ENCODE measurements at places on chromosomes 3 and 15.
A peak's percentile ranks its signal among the peaks of the same experiment; 100 is the strongest.

DNA sequence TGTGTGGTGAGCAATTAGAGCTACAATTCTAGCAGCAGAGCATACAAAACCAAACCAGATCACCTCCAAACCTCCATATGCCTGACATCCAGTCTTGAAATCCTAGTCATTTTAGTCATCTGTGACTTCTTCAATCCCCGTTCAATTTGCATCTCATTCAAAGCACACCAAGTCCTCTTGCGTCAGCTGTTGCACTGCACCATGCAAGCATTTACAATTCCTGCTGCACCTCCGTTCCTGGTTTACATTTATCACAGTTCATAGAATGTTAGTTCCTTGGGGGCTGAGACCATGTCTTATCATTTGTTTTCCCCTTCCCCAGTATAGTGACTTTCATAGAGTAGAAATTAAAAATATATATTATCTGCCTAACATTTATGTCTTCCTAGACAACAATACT lies 116.9 kb downstream of the BDH1 start:
- no peak for DNase-seq

- no peak for DNase-seq
Measured at GRCh38 chr3:190722181-190722905, 140.2 kb downstream of the GMNC start.

DNA sequence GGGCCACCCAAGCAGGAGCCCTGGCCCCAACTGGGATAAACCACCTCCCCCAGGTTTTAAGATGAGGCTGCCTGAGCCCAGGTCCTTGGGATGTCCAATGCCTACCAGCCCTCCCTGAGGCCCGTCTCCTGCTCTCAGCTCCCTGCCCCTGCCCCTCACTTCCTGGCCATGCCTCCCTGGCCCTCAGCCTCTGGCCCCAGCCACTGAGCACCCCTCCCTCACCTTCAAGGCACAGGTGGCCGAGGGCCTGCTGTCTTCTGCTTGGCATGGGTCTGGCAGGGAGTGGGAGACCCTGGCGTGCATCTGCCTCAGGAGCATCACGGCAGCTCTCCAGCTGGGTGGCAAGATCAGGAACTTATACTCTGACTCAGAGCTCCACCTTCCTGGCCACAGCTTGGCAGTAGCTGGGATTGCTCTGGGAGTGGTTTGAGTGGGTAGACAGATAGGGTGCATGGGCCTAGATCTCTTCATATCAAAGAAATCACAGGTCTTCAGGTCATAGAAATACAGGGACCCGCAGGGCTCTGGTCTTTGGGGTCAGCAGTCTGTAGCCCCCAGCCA lies at the start of gene PLA2G4E:
TSS of gene PLA2G4E (minus strand) at position 330 of the 561 bp plus-strand sequence. CDS start at position 318, 12 bp downstream.
- no peak for DNase-seq

DNA sequence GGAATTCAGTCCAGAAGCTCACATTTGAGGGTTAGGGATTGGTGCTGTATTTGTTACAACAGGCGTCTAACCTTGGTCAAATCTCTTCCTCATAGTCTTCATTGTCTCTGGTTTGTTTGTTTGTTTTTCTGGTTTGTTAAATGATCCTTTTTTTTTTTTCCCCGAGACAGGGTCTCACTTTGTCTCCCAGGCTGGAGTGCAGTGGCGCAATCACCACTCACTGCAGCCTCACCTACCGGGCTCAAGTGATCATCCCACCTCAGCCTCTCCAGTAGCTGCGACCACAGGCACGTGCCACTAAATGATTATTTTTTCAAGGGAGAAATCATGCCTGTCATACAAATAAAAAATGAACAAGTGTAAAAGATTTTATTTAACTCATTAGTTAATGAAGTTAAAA lies 14.3 kb upstream of the ADPGK start:
- DNase-seq, result no peak

DNA sequence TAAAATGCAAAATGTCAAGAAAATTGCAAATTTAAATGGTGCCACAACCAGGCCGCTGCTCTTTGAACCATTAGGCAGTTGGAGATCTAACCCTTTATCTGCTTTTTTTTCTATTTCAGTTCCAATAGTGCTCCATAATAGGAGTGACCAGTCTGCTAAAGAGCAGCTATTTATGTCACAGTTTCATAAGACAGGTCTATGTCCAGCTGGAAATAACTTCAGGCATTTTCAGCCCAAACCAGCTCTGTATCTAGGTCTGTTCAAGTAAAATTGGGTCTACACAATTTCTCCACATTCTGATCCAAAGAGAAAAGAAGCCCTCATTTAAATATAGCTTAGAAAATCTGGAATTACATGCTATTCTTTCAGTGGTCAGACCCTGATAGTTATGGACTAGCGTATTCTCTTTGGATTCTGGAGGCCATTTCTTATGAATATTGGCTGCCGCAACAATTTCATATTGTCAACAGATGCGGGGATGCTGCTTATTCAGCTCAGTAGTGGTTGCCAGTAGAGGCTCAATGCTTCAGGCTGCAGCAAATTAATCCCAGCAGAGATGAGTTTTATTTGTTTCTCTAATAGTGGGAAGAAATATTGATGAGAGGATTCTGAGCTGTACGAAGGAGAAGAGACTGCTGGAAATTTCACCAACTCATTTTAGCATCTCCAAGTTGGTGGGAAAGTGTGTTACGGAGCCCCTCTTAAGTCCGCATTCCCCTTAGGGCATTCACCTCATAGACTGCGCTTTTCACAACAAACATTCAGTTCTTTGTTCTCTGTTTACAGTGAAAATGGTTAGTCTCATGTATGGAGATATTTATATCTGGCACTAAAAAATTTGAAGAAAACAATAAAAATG lies 887.0 kb downstream of the ROBO1 start:
- DNase-seq, result no peak

DNA sequence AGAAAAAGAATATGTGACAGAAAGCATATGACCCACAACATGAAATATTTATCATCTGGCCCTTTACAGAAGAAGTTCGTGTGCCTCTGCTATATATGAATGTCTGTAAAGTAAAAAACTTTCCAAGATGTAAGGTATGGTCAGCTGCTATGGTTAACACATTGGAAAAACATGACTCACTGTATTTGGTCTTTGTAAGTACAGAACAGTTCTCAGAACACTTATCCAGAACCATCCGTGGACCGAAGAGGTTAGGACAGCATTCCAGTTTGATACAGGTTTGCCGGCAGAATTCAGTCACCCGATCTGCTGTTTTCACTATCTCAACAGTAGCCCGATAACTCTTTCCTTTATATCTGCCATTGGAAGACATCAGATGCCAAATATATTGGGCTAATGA lies 13.5 kb upstream of the STIMATE start:
- DNase-seq, result no peak

GRCh38 chr3:39065197-39065596 lies 13.4 kb downstream of the WDR48 start:
- no peak for DNase-seq

GRCh38 chr15:86624261-86625036 lies 544.8 kb downstream of the AGBL1 start:
- DNase-seq, result peak; percentile 85

GRCh38 chr3:178684881-178685590 lies 148.8 kb downstream of the KCNMB2 start:
- DNase-seq, result no peak

DNA sequence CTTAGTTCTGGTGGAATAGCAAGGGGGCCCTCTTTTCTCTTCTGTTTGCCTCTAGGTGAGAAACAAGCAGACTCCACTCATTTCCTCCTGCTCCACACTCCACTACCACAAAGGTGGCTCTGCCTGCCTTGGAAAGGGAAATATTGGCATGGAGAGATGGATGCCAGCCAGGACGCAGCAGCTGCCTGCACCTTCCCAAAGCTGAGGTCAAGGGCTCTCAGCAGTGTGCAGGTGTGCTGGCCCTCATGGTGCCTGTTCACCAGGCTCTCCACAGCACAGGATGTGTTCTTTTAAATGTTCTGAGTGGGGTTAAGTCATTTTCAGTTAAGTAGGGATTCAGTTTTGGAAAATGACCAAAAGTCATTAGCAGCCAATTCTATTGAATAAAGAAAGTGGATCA lies 211.2 kb upstream of the STRIT1 start:
- DNase-seq, result no peak

GRCh38 chr3:195247086-195247862 lies 23.7 kb downstream of the XXYLT1 start:
- no peak for DNase-seq

GRCh38 chr3:61617041-61617440 lies 55.7 kb downstream of the PTPRG start:
- DNase-seq, result no peak

- no peak for DNase-seq
Measured at GRCh38 chr3:165111401-165111800, 33.1 kb upstream of the SI start.

GRCh38 chr3:17793542-17794195 lies 51.2 kb upstream of the TBC1D5 start:
- DNase-seq, result no peak

- peak; percentile 16 for DNase-seq
Measured at GRCh38 chr3:48899273-48899672, 591 bp upstream of the SLC25A20 start.

DNA sequence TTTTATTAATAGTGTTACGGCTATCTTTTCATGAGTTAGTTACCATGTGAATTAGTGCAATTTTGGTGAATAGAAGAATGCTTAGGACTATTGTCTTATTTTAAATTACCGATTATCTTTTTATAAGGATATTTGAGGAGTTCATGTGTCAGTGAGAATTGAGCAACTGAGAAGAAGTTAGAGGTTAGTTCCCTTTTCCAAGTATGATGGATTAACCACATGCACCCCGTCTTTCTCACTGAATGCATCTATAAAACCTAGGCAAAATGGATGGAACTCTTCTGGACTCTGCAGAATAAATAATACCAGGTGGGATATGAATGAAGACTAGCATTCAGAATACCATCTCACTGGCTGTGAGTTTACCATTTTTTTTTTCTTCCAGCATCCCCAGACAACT lies 74.3 kb downstream of the TCF12 start:
- DNase-seq, result no peak

DNA sequence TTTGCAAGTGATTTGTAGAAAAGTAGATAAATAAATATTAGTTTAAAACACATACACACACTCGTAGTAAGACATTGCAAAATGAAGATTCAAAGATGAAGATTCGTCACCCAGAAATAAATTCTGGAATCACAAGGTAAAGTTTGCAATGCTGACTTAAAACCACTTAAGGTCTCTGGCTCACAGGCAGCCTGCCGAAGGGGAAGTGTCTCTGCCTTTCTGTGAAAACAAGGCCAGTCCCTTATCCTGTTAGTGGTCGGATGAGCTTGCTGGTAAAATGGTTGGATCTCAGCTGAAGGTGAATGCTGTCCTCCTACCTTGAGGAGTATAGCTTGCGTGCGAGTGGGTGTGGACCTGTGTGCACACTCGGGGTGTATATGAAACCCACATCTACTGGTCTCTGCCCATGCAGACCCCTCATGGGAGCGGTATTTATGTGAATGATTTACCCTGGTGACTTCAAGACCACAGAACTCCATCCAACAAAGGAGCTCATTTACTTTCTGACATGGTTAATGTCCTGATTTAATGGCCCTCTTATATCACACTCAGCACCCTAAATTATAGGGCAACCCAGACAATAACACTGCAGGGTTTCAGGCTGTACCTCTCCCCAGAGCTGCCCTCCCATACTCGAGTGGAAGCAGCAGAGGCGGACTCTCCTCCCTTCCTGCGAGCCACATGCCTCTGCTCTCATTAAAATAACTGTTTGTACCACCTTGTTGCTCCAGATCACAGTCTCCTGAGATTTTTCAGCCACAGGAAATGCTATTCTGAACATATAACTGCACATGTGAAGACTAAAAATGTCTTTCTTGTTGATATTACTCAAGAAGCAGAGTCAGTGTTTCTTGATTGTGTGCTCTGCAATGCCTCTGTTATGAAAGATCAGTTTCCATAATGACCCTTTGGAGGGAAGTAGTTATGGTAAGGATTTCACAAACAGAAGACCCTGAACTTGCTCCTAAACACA lies 45.9 kb upstream of the ALDH1A3 start:
- no peak for DNase-seq

GRCh38 chr15:77825546-77825945 lies 192.8 kb upstream of the LINGO1 start:
- no peak for DNase-seq

DNA sequence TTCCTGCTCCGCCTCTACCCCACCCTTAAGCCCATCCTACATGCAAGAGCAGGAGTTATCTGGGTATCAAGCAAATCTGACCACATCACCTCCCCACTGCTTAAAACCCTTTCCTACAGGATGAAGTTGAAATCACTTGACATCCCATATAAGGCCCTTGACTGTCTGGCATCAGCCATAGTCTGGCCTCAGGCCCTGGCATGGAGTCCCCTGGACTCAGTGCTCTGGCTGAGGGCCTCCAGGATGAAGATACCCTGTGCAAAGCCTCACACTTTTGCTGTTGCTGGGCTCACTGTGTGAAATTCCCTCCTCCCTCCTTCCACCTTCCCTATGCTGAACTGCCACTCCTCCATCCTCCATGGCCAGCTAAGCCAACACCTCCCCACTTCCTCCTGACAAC lies 65.2 kb upstream of the GLCE start:
- no peak for DNase-seq

- DNase-seq, result no peak
Measured at GRCh38 chr3:121096953-121097352, 188.9 kb downstream of the STXBP5L start.

GRCh38 chr3:195182470-195182795 lies 88.5 kb downstream of the XXYLT1 start:
- DNase-seq, result no peak

GRCh38 chr3:55483196-55484095 lies 3.7 kb downstream of the WNT5A start:
- DNase-seq, result no peak

DNA sequence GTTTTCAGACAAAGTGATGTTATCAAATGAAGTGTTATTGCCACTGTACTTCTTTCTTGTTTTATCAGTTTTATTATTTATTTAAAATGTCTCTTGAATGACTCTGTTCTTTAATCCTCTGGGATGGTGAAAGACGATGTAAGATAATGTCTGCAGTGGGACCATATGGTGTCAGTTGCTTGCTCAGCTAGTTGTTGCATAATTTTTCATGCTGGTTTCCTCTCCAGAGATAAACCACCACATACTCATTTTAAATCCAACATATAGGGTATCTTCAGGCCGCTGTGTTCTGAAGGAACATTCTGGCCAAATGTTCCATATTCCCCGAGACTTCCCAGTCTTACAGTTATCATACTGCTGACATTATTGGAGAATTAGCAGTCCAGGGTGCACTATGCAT lies 75.9 kb downstream of the GABRG3 start:
- no peak for DNase-seq

DNA sequence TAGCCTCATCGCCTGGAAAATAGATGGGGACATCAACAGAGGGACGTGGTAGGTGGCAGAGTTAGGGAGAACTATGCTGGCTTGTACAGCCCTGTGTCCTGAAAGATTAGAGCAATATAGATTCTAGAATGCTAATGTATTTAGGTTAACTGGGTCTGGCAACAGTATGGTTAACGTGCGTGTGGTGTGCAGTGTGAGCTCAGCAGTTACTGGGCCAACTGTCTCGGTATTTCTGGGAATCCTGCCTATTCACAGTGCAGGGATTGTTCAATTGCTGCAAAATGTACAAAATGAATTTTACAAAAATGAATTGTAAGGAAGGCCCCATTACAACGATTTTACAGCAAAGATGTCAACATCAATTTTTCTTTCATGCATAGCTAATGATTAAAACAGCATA lies 20.6 kb downstream of the MEIS2 start:
- no peak for DNase-seq

- no peak for DNase-seq
Measured at GRCh38 chr15:60299452-60300047, 98.2 kb downstream of the ANXA2 start.

- no peak for DNase-seq
Measured at GRCh38 chr3:195805181-195805580, 6.5 kb downstream of the MUC4 start.

- DNase-seq, result no peak
Measured at GRCh38 chr15:80989081-80989517, 520 bp downstream of the MESD start.
